ENCODE measurements at places on chromosomes 5 and 9.

GRCh38 chr9:80602291-80602690 lies 1030.5 kb downstream of the TLE4 start:
- DNase-seq, result no peak

- no peak for DNase-seq
These were observed 127.4 kb upstream of the TAF11L2 start for GRCh38 chr5:17370651-17371050.

DNA sequence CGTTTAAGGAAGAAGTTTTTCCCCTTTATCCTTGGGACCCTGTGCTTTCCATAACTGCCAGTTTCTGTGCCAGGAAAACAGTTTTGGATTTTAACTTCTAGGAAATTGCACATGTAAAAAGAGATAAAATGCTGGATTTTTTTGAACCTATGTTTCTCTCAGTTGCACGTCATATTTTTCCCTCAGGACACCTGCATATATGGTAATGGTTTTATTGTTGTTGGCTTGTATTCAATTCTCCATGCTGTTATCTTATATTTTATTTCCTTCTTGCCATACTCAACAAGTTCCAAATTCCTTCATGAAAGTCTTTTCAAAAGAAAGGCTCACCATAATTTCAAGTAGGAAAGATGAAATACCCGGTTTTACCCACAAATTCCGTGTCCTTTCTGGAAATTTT lies 7.9 kb upstream of the ADAMTSL1 start:
- no peak for DNase-seq

- DNase-seq, result no peak
These were observed 32.0 kb downstream of the PRRT1B start for GRCh38 chr9:131577005-131578000.

- DNase-seq, result no peak
These were observed 67.0 kb upstream of the TNPO1 start for GRCh38 chr5:72749362-72749997.

- DNase-seq, result no peak
These were observed 170.2 kb downstream of the GAPVD1 start for GRCh38 chr9:125431741-125432271.

GRCh38 chr9:111957856-111958631 lies 61.4 kb downstream of the UGCG start:
- no peak for DNase-seq

All from HL-60 (cell line).